ENCODE measurements at places on chromosomes 7 and 10.

DNA sequence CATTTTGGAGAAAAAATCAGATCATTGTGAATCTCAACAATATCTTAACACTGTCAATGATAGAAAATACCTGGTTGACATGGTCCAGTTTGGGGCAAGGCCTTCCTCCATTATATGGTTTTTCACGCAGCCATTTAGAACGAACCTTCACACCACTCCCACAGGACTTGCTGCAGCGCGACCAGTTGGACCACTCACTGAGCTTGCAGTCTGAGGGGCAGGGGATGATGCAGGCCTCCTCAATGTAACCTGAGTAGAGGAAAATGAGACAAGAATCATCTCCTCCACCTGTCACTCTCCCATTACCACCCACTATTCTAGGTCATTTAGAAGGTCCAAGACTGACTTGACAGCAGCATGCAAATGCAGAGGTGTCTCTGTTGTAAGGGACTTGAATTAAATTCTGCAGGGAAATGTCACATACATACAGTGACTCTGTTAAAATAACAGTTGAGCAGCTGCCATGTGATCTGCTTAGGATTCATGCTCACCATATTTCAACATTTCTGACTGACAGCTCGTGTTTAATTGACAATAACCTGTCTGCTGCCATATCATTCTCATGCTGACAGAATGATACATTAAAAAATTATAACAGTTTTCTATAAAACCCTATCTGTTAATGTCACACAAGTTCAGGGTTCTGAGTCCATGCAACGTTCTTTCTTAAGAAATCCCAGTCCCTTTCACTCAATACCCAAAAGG, 403.0 kb downstream of the THSD7A start:
- no peak for DNase-seq

GRCh38 chr7:66626331-66626934, 2.2 kb upstream of the KCTD7 start:
- peak; percentile 77 for DNase-seq

GRCh38 chr7:144969787-144970186, 133.9 kb upstream of the TPK1 start:
- no peak for DNase-seq

DNA sequence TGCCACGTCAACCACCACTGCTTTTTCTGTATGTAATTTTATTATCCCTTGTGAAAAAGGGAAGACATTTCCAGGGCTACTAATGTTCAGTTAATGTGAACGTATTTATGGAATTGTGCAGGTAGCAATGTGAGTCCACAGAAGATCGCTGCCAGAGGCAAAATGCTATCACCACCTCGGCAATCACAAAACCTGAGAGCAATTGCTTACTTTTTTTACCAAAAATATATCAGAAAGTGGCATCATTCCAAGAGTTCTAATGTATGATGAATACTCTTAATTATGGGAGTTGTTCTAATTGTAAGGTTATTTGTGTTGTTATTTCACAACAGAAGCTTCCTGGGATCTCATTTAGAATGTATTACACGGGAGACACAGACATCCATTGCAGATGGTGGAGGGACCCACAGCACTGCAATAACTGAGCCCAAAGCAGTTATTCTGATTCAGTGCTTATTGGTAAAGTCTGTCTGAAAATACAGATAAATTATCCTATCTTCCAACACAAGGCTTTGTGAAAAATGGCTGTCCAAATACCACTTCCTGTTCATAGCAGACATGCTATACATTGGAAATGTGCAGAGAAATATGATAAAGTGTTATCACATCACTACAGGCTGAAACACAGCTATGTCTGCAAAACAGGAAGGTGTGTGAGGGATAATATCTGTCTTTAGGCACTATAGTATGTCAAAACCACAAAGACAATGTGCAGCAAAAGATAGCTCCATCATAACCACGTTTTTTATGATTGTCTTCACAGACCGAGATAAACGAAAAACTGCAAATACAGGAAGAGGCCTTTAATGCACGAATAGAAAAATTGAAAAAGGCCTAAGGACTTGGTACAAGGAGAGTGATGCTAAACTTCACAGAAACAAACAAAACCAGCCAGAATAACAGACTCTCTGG, 102.7 kb downstream of the CABCOCO1 start:
- no peak for DNase-seq

GRCh38 chr10:126104767-126105166, 208.4 kb downstream of the FANK1 start:
- no peak for DNase-seq

DNA sequence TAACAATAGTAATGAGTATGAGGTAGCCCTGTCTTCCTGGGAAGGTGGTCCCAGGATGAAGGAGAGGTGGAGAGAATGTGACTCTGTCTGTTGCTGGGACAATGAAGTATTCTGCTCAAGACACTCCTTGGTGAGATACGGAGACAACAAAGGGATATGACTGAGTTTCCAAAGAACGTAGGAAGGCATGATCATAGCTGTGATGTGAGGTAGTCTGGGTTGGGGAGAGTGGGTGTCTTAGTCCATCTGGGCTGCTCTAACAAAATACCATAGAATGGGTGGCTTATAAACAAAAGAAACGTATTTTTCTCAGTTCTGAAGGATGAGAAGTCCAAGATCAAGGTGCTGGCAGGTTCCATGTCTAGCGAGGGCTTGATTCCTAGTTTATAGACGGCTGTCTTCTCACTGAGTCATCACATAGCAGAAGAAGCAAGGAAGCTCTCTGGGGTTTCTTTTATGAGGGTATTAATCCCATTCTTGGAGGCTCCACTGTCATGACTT, 84.9 kb upstream of the RHOBTB1 start:
- peak; percentile 38 for DNase-seq

DNA sequence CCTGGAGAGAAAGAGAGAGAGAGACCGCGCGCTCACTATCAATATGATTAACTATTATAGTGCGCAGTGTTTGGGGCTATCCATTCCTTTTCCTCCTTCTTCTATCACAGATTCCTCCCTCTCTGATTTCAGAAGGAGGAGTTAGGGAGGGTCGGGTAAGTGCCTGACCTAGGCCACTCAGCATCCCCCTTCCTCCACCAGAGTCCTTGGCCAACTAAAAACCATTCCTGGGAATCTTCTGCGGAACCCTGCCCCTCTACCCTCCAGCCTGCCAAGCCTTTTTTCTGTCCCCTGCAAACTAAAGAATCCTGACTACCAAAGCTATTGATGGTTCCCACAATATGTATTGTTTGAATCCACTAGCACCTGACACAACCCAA, 256.2 kb upstream of the NFE2L3 start:
- DNase-seq, result no peak

DNA sequence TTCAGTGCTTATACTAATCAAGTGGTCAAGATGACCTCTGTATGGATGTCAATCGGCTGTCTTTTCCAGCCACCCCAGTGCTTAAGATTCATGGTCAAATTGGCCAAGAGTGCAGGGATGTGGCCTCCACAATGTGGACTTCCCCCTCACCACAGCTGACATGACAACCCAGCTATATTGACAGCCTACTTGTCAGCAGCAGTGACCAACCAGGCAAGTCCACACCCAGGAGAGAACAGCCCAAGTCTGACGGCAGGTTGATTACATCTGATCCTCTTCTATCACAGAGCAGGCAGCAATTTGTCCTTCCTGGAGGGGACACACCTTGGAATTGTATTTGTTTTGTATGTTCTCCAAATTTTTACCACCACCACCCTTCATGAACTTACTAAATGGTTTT, 8.2 kb upstream of the ERVW-1 start:
- DNase-seq, result no peak

GRCh38 chr10:29473087-29473356, 161.7 kb downstream of the SVIL start:
- no peak for DNase-seq

- peak; percentile 57 for DNase-seq
These were observed 139.3 kb upstream of the HDAC9 start for GRCh38 chr7:18356191-18356645.

- DNase-seq, result no peak
These were observed 7.5 kb downstream of the RASGEF1A start for GRCh38 chr10:43259213-43259991.

DNA sequence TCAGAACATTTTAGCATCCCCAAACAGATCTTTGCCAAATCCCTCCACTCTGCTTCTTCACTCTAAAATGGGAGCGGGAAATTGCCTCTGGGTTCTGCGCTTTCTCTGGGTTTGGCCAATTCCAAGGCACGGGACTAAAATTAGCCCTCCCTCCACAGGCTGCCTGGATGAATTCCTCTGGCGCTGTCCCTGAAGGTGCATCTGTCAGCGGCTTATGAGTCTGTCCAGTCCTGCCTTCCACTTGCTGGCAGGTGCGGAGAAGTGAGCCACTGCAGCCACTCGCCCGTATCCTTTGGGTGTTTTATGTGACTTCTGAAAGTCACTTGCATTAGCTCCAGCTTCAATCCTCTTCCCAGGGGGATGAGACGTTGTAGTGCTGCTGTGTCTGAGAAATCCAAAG, 121.6 kb downstream of the SH2D4B start:
- DNase-seq, result no peak

- DNase-seq, result no peak
These were observed 28.8 kb upstream of the CHST15 start for GRCh38 chr10:124122211-124122610.

DNA sequence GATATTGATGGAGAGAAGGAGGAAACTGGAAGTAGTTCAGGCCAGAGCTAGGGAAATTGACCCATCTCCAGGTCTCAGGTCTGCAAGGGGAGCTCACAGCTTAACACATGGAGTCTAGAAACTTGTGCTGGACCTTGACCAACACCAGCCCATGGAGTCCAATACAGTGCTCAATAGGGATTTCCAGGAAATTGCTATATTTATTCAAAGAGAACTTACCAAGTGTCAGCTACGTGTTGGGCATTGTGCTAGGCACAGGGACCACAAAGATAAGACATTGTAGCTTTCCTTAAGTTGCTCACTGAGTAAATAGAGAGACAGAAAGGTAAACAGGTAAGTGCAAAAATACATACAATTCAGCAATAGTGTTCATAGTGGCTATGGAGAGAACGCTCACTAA, 72.7 kb upstream of the ATRNL1 start:
- no peak for DNase-seq

- peak; percentile 95 for DNase-seq
These were observed 109.9 kb downstream of the AHR start for GRCh38 chr7:17408245-17408903.

DNA sequence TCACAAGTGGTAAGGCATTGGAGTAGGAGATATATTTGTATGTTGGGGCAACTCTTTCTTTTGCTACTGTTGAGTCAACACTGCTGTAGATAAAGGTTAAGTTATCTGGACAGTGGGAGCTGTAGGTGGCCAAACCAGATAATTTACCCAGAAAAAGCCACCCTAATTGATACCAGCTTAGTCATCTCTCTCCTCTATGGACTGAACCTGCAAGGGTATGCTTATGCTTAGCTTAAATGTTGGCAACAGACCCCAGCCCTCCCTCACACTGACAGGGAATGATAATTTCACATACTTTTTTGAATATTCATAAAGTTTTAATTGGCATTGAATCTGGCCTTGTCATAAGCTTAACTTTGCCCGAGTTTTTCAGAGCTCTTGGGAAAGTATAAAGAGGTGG, 66.3 kb downstream of the CREB5 start:
- DNase-seq, result no peak

- DNase-seq, result peak; percentile 72
These were observed 664.0 kb downstream of the XPNPEP1 start for GRCh38 chr10:109259293-109259692.

- no peak for DNase-seq
These were observed 106.8 kb downstream of the CYP26A1 start for GRCh38 chr10:93180482-93180931.

DNA sequence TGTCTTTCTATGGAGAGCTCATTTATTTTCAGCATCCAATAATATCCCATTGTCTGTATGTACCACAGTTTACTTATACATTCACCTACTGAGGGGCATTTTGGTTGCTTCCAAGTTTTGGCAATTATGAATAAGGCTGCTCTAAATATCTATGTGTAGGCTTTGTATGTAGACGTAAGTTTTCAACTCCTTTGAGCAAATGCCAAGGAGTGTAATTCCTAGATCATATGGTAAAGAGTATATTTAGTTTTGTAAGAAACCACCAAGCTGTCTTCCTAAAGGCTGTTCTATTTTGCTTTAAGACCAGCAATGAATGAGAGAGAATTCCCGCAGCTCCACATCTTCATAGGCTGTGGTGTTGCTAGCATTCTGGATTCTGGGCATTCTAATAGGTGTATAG, 259.8 kb downstream of the DIP2C start:
- DNase-seq, result no peak

- no peak for DNase-seq
These were observed 39.5 kb upstream of the TECTB start for GRCh38 chr10:112243713-112244112.
